Foreskin melanocyte (primary cell): ENCODE measurements at places on chromosomes 16 and 17.
A peak's percentile ranks its signal among the peaks of the same experiment; 100 is the strongest.

- peak; percentile 74 for DNase-seq
Measured at GRCh38 chr17:18033442-18034099, 5.4 kb downstream of the ATPAF2 start.

- DNase-seq: no peak
Measured at GRCh38 chr16:11655655-11656054, 12.6 kb upstream of the SNN start.

GRCh38 chr17:63945784-63946439 lies 13.8 kb upstream of the CD79B start:
- no peak for DNase-seq

GRCh38 chr17:17084317-17084835 lies 42.1 kb downstream of the MPRIP start:
- DNase-seq: no peak

DNA sequence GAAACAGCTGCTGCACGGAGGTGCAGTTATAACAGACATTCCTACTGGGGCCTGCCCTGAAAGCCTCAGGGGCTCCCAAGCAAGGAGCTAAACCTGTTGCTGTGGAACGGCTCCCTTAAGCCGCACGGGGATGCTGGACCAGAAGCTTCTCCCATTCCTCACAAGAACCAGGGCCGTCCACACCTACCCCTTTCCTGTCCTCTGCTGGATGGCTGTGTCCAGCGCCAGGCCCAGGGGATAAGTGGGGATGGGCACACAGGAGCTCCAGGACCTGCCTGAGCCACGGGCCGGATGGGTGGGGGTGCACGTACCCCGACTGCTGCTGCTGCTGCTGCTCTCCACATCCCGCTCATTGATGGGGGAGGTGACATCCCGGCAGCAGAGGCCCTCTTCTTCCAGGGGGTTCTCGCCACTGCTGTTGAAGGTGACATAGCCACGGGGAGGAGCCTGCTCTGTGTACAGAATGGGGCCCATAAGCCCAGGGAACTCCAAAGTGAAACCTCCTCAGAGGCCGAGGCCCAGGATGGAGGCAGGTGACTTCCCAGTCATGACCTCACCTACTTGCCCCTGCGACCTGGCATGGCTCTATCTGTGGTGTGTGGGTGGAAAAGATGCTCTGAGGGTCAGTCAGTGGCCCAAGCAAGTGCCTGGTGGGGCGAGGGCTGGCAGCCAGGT lies 8.6 kb downstream of the NUDT16L1 start:
- no peak for DNase-seq

DNA sequence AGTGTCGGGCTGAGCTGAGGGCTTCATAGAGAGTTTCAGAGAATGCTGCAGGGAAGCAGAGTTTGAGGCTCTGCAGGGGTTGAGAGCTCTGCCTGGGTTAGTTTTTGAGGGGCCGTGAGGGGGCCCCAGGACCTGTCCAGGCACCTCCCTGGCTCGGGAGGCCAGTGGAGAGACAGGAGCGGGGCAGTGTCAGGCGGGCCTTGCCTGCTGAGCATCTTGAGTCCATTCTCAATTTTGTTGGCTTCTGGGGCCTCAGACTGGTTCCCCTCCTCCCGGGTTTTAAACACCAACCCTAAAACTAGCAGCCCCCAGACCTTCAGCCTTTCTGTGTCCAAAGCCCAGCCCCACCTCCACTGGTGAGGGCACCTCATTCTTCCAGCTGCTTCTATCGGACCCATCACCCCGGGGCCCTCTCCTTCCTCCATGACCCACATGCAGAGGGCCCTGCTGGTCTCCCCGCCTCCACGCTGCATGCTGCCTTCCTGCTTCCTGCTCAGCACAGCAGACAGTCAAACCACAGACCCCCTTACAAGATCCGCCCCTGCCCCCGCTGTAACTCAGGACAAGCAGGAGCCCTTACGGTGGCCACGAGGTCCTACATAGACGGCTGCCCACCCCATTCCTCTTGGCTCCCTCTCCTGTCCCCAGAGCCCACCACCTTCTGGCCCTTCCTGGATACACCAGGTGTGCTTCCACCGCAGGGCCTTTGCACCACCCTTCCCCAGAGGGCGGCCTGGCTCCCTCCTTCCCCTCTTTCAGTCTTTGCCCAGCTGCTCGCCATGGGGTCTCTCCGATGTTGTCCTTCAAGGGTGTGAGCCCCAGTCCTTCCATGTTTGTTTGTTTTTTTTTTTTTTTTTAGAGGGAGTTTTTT lies 3.8 kb downstream of the RNF213 start:
- no peak for DNase-seq

GRCh38 chr16:6646891-6647290 lies 685.8 kb upstream of the RBFOX1 start:
- no peak for DNase-seq

- DNase-seq: no peak
Measured at GRCh38 chr16:48556913-48557351, 53.0 kb downstream of the N4BP1 start.

DNA sequence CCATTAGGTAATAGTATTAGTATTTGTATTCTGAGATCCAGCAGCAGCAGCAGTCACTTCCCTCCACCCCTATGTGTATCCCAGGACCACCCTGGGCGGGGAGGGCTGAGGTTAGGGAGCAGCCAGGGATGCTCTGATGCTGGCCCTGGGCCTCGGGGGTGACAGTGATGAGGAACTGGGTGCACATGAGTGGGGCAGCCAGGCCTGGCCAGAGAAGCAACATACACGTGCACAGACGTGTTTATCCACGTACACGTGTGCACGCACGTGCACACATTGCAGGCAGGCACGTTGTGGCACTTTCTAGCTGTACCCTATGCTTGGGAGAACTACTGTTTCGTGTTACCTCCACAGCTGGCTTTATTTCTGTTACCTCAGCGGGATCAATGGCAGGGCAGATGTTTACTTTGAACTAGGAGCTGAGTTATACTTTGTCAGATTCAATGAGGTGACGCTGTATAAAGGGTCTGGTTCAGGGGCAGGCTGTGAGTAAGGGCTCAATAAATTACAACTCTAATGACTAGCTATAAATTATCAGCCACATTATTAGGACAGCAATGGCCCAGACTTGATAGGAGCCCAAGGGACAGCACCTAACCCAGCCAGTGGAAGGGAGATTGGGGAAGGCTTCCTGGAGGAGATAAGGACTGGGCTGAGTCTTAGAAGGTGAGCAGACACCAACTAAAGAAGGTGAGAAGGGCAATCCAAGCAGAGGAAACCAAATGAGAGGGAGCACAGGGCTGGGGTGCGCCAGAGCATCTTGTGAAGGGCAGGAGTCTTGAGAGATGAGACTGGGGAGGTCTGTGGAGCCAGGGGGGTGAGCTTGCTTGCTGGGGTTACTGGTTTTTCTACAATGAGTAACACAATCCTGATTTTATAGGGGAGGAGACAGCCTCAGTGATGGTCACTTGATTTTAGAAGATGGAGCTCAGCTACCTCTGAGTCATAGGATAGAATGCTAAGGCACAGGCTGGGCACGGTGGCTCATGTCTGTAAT lies 22.4 kb upstream of the CA4 start:
- DNase-seq: no peak

GRCh38 chr16:54602666-54603065 lies 316.1 kb upstream of the IRX3 start:
- DNase-seq: no peak

DNA sequence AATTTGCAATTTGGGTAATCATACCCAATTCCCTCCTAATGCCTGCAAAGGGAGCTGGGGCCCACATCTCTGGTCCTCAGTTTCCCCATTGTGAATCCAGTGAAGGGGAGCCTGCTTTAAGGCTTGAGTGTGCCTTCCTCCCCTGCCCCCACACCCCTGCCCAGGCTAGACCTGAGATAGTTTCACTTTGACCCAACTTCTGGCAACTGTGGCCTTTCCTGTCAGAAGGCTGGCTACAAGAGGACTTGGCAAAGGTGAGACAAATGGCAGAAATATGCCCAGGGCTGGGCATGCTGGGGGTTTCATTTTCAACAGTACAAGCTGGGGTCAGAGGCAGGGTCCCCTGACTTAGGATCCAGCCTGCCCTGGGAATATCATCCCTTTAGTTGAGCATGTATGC lies 10.0 kb downstream of the SOCS1 start:
- DNase-seq: no peak

DNA sequence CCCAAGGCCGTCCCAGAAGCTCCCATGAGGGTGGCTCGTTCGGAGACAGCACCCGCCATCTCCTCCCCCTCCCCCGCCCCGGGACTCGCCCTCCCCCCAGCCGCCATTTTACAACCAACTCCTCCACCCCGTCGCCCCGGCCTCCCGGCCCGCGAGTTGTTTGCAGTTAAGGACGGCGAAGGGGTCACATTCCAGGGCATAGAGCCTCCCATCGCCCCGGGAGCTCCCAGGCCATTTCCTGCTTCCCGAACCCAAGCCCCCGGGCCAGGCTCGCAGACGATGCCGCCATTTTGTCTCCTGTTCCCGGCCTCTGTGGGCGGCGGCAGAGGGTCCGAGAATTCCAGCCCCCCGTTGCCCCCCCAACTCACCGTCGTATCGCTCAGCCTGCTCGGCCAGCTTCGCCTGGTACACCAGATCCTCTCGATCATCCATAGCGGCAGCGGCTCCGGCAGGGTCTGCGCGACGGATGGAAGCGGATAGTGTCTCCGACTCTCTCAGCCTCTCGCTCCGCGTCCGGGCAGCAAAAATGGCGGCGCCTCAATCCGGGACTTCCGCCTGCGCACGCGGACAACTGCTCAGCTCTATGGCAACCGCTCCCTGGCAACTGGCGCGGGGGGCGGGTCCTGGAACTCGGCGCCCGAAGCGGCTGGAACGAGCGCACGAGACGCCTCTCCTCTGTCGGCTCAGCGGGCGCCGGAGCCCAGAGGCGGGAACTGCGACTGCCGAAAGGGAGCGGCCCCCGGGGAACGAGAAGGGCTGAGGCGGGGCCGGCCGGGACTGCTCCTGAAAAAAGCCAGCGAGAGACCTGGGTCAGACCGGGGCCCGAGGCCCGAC lies at the start of gene YWHAE:
Gene YWHAE (minus strand): TSS at position 544 of the 834 bp plus-strand sequence. CDS start 112 bp downstream, at position 432.
- DNase-seq: peak; percentile 90

- DNase-seq: peak; percentile 46
Measured at GRCh38 chr17:51045621-51046020, 75.0 kb downstream of the SPAG9 start.

- no peak for DNase-seq
Measured at GRCh38 chr16:82776470-82777146, 149.8 kb downstream of the CDH13 start.

GRCh38 chr16:50152351-50152806 lies 727 bp upstream of the TENT4B start:
- DNase-seq: no peak

DNA sequence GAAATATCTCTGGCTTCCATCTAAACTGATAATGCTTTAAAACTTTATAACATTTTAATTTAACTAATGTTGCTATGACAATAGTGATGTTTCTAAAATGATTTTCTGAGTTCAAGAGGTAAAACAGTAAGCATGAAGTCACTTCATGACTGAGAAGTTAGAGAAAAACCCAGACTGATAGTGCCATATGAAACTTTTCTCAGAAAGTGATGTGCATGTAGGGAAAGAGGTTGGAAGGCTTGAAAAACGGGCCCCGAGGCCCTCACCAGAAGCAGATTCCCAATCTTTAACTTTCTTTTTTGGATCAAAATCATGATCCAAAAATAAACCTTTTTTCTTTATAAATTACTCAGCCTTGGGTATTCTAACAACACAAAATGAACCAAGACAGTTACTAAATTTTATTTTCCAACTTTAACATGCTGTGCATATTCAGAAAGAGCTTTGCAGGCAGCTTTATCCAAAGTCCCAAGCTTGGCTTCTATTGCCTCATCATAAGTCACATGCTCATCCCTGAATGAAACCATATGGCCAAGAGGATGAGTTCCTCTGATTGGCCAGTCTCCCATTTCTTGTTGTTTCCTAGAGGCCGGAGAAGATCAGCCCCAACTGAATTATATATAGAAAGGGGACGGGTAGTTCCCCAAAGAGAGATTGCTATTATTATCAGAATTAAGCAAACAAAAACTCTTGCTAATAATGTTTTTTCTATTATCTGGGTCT lies 357.6 kb upstream of the SALL1 start:
- DNase-seq: no peak

- peak; percentile 35 for DNase-seq
Measured at GRCh38 chr17:60230358-60230757, 80.6 kb downstream of the CA4 start.

- DNase-seq: no peak
Measured at GRCh38 chr17:75504347-75505151, 10.8 kb downstream of the CASKIN2 start.

DNA sequence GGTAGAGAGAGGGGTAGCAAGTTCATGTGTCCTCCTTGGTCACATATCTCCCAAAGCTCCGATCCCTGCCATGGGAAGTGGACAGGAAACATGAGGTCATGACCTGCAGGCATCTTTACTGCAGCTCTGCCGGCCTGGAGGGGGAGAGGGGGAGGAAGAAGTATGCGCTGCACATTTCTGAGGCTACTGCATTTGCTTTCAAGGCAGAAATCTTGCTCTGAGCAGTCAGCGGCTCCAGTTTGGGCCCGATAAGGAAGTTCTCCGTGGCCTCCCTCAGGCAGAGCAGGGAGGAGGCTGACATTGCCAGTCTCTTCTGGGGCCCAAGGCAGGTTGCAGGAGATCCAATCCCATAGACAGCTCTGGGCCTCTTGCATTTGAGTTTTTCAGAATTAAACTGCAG lies 1.5 kb upstream of the NHERF1 start:
- no peak for DNase-seq

GRCh38 chr16:87329436-87330256 lies 12.5 kb upstream of the C16orf95 start:
- DNase-seq: no peak

DNA sequence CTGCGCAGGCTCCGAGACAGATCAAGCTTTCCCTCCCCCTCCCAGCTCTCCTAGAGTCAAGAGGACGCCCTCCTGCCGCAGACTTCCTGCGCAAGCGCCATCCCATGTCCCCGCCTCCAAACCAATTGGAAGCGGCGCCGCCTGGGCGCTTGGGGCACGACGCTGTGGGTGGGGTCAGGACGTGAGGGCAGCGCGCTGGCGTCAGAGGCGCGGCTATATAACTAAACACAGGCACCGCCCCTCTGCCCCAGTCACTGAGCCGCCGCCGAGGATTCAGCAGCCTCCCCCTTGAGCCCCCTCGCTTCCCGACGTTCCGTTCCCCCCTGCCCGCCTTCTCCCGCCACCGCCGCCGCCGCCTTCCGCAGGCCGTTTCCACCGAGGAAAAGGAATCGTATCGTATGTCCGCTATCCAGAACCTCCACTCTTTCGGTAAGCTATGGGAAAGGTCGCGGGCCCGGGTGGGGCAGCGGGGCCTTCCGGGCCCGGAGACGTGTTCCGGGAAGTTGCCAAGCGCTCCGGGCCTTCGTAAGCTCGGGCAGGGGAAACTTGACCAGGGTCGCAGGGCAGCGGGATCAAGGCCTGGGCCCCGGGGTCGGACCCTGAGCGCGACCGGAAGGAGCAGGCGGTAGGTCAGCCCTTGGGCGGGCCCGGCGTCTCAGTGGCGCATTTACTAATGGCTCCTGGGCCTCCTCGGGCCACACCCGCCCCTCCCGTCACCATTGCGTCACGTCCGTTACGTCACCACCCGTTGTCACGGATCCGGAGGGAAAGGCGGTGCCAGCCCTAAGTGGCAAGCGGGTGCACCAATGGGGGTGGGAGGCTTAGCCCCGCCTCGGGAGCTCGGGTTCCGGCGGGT lies at the start of gene EIF1:
Gene EIF1 (plus strand): TSS at position 245 of the 856 bp plus-strand sequence. CDS start 154 bp downstream, at position 399.
- peak; percentile 98 for DNase-seq

GRCh38 chr17:48717367-48718226 lies 4.7 kb downstream of the PRAC1 start:
- no peak for DNase-seq

- no peak for DNase-seq
Measured at GRCh38 chr16:80935691-80936090, 71.0 kb downstream of the CMC2 start.

- no peak for DNase-seq
Measured at GRCh38 chr16:85335584-85336491, 223.6 kb upstream of the CIBAR2 start.
